ENCODE measurements at places on chromosomes 16 and 17. TPM values are rescaled to one million over a fixed set of nuclear protein-coding genes. Genes with fewer than 3 reads are reported as not detected.

OR2C1 gene
- total RNA-seq, result not detected

SYCE1L gene
- total RNA-seq, result not detected

CCL16 gene
- not detected for total RNA-seq

DNA sequence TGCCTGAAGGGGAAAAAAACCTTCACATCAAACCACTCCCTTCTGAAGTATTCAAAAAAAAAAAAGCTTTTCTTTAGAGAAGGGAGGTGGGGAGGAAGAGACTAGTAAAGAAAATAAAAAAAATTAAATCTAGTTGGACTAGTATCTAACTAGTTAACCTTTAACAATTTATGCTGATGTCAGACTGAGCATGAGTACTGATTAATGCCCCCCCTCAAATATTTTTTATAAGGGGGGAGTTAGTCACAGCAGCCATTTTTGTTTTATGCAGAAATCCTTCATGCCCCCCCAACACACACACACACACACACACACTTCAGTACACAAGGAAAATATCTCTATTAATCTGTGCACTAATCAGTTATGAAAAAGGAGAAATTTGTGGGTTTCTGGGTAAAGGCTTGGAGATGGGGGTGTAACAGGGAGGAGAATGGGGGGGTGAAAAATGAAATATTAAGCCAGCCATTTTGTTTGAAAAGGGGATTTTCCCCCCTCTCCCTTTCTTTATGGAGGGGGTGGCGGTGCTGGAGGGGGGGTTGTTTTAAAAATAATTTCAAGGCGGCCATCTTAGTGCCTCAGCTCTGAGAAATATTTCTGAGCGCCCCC is 4.7 kb upstream of the CHD3 start:
- peaks cover 45% of the 10 kb centered on the region for H3K4me1 ChIP-seq
- H3K27me3 ChIP-seq, result no peaks in the 10 kb centered on the region
- H3K4me3 ChIP-seq, result no peak overlapping the region
- H3K27ac ChIP-seq, result peak overlapping the region; percentile 36
- no peak for DNase-seq

GRCh38 chr16:29900102-29900887 is at the start of gene ASPHD1:
Gene ASPHD1, plus strand, starts transcription at chr16:29900488. Its CDS starts 484 bp downstream, at chr16:29900972.
- H3K27ac ChIP-seq, result peak within 1 kb of the TSS; percentile 87
- H3K4me3 ChIP-seq, result peak within 1 kb of the TSS; percentile 24
- no peaks in the 10 kb centered on the region for H3K36me3 ChIP-seq
- DNase-seq, result peak; percentile 85
- peaks cover 25% of the 10 kb centered on the region for H3K4me1 ChIP-seq

DNA sequence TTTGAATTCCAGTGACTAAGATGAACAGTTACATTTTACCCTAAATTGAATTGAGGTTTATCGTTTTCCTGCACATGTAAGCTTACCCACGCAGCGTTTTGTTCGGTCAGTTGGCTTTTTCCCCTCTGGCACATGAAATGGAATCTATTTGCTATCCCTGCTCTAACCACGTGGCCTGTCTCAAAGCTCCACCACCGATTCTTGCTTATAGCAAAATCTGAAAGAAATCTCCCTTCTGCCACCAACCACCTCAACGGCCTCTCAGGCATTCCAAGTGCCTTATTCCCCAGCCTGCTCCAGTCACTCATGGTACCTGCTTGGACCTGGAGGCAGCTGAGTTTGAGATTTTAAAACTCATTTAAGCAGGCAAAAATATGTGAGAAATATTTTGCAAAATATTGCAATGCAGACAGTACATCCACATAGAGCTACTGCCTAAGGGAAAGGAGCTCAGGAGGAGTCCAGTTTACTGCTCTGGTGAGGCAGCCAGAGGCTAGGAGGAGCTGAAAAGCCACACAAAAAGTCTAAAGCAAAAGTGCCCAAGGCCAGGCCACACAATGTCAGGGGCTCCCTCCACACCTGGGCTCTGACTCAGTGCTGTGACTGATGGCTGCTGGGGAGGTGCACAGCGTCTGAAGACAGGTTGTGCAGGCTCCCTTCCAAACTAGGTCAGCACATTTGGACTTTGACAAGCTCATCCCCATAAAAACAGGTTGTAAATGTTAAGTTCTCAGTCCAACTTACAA is 26.4 kb downstream of the ARHGAP17 start:
- no peak overlapping the region for H3K4me3 ChIP-seq
- peak; percentile 62 for DNase-seq
- H3K36me3 ChIP-seq, result no peaks in the 10 kb centered on the region
- peaks cover 64% of the 10 kb centered on the region for H3K4me1 ChIP-seq
- no peaks in the 10 kb centered on the region for H3K27me3 ChIP-seq
- H3K27ac ChIP-seq, result peak overlapping the region; percentile 60

DNA sequence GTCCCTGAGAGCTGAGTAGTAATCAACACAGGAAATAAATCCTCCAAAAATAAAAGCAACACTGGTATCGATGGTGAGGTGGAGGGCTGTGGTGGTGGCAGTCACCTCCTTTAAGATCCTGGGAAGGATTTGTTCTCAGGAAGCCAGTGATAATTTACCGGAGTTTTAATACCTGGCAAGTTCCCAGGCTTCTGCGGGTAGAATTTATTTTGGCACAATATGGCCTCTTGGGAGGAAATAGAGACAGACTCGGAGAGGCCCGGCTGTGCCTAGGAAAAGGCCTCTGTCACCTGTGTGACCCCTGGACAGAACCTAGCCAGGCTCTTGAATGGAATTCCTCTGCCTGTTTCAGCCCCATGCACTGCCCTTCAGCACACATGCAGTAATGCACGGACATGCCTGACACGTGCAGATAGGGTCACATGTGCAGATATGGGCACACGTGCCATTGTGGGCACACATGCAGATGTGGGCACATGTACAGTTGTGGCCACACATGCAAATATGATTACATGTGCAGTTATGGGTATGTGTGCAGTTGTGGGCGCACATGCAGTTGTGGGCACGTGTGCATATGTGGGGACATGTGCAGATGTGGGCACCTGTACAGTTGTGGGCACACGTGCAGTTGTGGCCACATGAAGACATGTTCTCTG is 33.5 kb downstream of the MGAT5B start:
- DNase-seq, result no peak
- H3K4me3 ChIP-seq, result no peak overlapping the region
- no peak overlapping the region for H3K27ac ChIP-seq

DNA sequence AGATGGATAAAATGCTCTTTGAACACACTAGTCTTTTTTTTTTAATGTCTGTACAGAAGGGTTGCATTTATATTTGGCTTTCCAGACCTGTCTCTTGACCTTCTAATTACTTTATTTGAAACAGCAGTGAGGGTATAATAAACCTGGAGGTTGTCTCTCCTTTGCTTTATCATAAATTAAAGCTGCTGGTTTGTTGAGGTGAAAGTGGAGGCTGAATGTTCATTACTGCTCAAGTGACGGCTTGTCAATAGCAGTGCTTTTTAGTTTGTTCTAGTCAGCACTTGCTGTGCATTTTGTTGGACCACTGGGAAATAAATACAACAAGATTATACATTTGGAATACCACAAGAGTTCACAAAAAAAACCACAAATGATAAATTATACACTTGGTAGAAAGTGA is 264.2 kb downstream of the IRX3 start:
- no peak overlapping the region for H3K27ac ChIP-seq
- no peaks in the 10 kb centered on the region for H3K4me1 ChIP-seq
- no peaks in the 10 kb centered on the region for H3K27me3 ChIP-seq
- DNase-seq, result no peak
- no peaks in the 10 kb centered on the region for H3K36me3 ChIP-seq

- H3K27ac ChIP-seq, result peak overlapping the region; percentile 79
- peaks cover 46% of the 10 kb centered on the region for H3K4me1 ChIP-seq
- DNase-seq, result peak; percentile 45
- no peaks in the 10 kb centered on the region for H3K36me3 ChIP-seq
- H3K27me3 ChIP-seq, result no peaks in the 10 kb centered on the region
These were observed 805 bp downstream of the HNF1B start for GRCh38 chr17:37743875-37744632.

GRCh38 chr16:19264123-19264673 is 21.3 kb upstream of the CLEC19A start:
- no peaks in the 10 kb centered on the region for H3K36me3 ChIP-seq
- no peaks in the 10 kb centered on the region for H3K27me3 ChIP-seq
- H3K4me1 ChIP-seq, result no peaks in the 10 kb centered on the region
- no peak overlapping the region for H3K27ac ChIP-seq
- H3K4me3 ChIP-seq, result no peak overlapping the region

DNA sequence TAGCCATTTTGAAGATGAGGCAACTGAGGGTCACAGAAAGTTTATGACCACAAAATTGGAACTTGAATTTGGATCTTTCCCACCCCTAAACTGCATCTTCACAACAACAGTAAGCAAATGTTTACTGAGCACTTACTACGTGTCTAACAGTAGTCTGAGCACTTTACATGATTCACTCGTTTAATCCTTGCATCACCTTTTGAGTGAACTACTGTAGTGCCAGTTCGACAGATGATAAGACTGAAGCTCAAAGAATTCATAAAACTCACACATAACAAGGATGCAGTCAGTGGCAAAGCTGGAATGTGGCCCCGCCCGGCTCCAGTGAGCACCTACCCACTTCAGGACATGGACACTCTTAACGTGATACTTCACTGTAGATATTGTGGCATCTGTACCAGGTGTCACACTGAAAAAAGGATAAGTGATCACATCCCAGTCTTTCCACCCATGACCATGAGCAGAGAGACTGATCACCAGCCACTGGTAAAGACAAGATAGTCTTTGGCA is 36.0 kb upstream of the HLF start:
- no peaks in the 10 kb centered on the region for H3K27me3 ChIP-seq
- no peak overlapping the region for H3K4me3 ChIP-seq
- no peaks in the 10 kb centered on the region for H3K36me3 ChIP-seq
- H3K27ac ChIP-seq, result no peak overlapping the region
- DNase-seq, result no peak

DNA sequence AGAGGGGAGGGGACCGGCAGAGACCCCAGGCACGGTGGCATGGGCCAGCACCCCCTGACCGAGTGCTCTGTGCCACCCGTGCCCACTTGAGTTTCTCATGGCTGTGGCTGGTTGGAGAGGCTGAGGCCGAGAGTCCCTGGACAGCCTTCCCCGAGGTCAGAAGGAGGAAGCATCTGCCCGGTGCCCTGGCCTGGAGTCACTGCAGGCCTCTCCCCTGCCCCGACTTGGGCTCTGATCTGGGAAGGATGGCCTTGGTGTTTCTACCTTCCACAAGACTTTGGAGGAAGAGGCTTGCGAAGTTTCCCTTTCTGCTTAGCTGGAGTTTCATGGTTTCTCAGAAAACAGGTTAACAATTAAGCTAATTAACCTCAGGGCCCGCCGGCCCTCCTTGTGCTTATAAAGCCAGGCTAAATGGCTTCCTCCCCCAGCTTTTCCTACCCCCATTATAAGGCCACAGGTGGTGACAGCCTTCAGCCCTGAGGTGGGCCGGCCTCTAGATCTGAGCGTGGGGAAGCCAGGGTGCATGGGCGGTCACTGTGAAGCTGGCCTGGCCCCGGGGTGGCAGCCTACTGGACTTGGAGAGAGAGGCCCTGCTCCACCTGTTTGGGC is 17.3 kb downstream of the LLGL2 start:
- peaks cover 93% of the 10 kb centered on the region for H3K4me1 ChIP-seq
- no peaks in the 10 kb centered on the region for H3K27me3 ChIP-seq
- H3K27ac ChIP-seq, result peak overlapping the region; percentile 75
- no peaks in the 10 kb centered on the region for H3K36me3 ChIP-seq

GRCh38 chr17:64413513-64413912 is 22.9 kb upstream of the PECAM1 start:
- no peaks in the 10 kb centered on the region for H3K4me1 ChIP-seq
- H3K27ac ChIP-seq, result no peak overlapping the region
- no peak for DNase-seq
- H3K4me3 ChIP-seq, result no peak overlapping the region

- peak overlapping the region; percentile 69 for H3K27ac ChIP-seq
- peaks cover 55% of the 10 kb centered on the region for H3K4me1 ChIP-seq
- H3K36me3 ChIP-seq, result no peaks in the 10 kb centered on the region
- peak; percentile 33 for DNase-seq
- no peak overlapping the region for H3K4me3 ChIP-seq
These were observed 33.9 kb downstream of the DCUN1D3 start for GRCh38 chr16:20866145-20866772.

GRCh38 chr17:488993-489757 is 136.6 kb upstream of the RPH3AL start:
- H3K27me3 ChIP-seq, result no peaks in the 10 kb centered on the region
- peaks cover 20% of the 10 kb centered on the region for H3K4me1 ChIP-seq
- no peak overlapping the region for H3K27ac ChIP-seq

DNA sequence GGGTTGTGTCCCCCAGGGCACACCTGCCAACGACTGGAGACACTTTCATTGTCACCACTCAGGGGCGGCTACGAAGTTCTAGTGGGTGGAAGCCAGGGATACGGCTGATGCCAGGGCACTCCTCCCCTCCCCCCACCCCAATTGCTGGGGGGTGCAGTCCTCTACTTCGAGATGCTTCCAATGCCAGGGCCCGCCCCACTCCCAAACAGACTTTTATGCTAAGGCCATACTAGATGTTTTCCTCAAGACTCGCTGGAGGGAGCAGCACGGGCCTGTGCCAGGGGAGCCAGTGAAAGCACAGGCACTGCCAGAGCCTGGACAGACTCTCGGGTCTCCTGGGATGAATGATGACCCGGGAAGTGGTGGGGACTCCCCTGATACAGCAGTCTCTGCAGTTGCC is 178.0 kb downstream of the CPPED1 start:
- no peak for DNase-seq
- no peaks in the 10 kb centered on the region for H3K4me1 ChIP-seq
- H3K36me3 ChIP-seq, result no peaks in the 10 kb centered on the region
- no peak overlapping the region for H3K4me3 ChIP-seq
- no peak overlapping the region for H3K27ac ChIP-seq

GRCh38 chr16:27152801-27153200 is 50.5 kb upstream of the KDM8 start:
- no peak overlapping the region for H3K27ac ChIP-seq
- H3K4me1 ChIP-seq, result peaks cover 8% of the 10 kb centered on the region
- H3K27me3 ChIP-seq, result no peaks in the 10 kb centered on the region

DNA sequence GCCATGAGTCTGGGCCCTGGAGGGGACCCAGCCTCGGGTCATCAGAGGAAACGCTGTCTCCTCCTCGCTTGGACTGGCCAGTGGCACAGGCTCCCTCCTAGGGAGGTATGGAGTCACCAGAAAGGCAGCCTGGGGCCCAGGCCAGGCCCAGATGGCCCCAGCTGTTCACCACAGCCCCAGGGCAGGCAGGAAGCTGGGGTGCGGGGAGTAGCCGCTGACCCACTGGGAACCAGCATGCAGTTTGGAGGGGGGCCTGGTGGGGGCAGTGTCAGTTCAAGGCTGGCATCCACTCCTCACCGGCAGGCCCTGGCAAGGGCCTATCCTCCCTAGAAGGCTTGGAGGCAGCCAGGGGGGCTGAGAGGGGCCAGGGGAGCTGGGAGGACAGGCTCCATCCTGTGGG is 48.8 kb downstream of the SDK2 start:
- no peak overlapping the region for H3K27ac ChIP-seq
- H3K4me3 ChIP-seq, result no peak overlapping the region
- H3K36me3 ChIP-seq, result no peaks in the 10 kb centered on the region

GRCh38 chr16:17552351-17552750 is 81.6 kb upstream of the XYLT1 start:
- no peak for DNase-seq
- no peak overlapping the region for H3K4me3 ChIP-seq
- H3K36me3 ChIP-seq, result no peaks in the 10 kb centered on the region
- H3K27me3 ChIP-seq, result no peaks in the 10 kb centered on the region
- H3K4me1 ChIP-seq, result no peaks in the 10 kb centered on the region

- H3K27me3 ChIP-seq, result no peaks in the 10 kb centered on the region
- peak; percentile 68 for DNase-seq
- H3K4me1 ChIP-seq, result peaks cover 54% of the 10 kb centered on the region
- no peaks in the 10 kb centered on the region for H3K36me3 ChIP-seq
- peak overlapping the region; percentile 78 for H3K27ac ChIP-seq
These were observed 25.5 kb downstream of the SNX20 start for GRCh38 chr16:50655558-50656055.

Data from body of pancreas (tissue), 4 donors.